SW 1271 (cell line): ENCODE measurements at places on chromosomes 11 and 22.

DNA sequence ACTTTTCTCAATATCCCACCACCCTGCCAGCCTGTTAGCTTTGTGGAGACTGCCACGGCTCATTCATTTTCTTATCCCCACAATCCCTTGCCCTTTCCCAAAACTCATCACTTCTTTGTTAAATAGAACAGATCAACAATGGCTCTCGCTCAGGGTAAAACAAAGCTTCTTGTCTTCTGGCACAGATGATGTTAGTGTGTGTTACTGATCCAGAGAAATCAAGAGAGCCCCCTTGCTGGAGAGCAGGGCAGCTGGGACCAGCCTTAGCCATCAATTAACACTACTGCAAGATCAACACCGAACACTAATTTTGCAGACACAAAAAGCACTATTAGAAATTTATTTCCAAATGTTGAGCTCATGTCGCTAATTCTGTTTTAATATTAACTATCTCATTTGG is 420.9 kb downstream of the TENM4 start:
- DNase-seq, result no peak

DNA sequence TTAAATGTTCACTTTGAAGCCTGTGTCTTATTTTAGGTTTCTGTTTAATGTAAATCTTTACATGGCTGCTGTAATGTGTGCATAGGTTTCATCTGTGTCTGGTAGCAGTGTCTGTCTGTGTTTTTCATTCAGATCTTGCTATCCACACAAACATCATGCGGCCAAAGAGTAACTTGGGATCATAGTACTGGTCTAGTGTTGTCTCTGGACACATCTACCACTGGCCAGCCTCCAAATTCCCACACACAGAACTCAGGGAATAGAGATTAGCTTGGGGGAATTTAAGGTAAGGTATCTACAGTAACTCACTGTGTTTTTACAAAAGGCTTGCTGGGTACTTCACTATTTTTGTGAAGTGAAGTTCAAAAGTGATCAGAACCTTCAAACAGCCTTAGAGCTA is 32.1 kb upstream of the ZNF143 start:
- no peak for DNase-seq

GRCh38 chr22:31160328-31160978 is 471 bp downstream of the RNF185 start:
- DNase-seq, result no peak

DNA sequence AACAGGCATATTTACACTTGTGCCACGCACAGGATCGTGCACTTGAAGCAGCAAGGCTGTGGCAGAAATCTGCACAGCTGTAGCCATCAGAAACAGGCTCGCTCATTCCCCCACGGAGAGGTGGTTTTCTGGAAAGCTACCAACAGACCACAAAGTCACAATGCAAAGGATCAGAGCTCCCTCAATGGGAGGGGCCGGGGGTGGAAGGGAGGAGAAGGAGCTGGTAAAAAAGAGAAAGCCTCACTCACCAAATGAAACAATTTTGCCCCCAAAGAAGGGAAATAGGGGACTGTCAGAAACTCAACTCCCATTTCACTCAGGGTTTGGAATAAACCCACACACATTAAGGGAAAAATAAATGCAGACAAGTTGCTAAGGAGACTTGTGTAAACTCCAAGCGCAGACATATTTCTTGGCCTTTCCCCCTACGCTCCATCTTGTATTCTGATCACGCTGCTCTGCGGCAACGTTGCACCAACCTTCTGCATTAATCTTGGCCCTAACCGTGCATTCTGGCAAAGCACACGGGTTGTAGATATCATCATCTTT is 43.2 kb upstream of the BLID start:
- DNase-seq, result no peak

DNA sequence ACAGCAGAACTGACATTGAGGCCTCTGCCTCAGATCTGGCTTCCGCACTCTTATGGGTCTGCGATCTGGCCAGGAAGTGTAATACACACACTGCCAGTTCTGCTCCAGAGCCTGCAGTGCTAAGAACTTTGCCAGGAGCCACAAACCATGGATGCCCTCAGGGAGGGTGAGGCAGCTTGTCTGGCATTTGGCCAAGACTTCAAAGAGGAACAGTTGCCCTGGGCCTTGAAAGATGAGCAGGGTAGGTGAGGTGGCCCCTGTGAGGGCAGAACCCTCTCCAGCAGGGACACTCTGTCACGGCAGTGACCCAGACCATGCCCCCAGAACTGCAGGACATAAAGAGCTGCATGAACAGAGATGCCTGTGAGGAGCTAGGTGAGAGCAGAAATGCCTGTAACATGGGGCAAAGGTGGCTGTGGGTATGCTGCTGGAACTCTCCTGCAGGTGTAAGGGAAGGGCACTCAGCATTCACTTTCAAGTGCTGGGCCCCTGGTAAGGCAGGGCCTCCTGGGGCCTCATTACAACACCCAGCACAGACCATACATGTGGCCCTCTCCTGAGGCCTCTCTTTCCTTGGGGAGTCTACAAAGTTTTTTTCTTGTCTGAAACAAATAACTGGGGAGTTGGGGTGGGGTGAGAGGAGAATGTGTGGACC is 47.3 kb downstream of the NEU3 start:
- no peak for DNase-seq

DNA sequence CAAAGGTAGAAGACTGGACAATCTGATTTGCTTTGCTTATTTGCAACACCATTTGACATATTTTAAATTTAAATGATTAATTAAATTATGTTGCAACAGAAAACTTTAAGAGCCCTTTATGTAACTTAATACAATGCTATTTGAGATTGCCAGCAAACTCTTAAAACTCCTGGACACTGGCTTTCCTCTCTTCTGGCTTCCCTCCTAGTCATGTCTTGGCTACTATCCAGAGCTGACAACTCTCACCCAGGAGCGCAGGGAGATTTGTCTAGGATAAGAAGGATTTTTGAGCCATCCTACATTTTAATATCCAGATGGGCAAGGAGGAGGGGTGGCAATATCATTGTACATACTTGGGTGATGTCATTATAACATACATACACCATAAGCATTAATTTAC is 134.3 kb downstream of the ELP4 start:
- DNase-seq, result no peak
